ENCODE measurements at places on chromosomes 6 and 20.

- peak; percentile 77 for DNase-seq
Measured at GRCh38 chr6:28606424-28607391, 81.0 kb downstream of the GPX5 start.

DNA sequence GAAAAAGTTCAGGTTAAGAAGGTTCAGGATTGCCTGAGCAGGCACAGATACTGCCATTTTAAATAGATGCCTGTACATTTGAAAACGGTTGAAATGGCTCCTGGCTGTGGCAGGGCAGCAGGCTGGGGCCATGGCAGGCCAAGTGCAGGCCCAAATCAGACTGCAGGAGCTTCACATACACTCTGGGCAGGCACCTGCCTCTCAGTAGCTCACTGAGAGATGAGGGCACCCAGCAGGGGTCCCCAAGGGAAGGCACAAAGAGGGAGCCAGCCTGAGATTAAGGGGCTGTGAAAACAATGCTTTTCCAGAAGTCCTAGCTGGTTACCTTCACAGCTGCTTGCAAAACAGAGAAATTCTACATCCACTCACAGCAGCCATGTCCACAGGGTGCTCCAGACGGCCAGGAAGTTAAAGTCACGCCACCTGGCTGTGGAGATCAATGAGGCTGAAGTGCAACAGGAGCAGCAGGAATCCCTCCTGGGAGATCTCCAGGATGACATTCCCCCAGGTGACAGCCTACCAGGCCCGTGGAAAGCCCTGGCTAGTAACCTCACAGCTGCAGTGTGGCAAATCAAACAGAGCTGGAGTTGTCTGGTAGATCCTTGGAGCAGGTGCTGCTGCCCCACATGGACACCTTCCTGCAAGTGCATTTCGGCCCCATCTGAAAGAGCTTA lies 6.2 kb upstream of the RAET1E start:
- DNase-seq, result no peak

DNA sequence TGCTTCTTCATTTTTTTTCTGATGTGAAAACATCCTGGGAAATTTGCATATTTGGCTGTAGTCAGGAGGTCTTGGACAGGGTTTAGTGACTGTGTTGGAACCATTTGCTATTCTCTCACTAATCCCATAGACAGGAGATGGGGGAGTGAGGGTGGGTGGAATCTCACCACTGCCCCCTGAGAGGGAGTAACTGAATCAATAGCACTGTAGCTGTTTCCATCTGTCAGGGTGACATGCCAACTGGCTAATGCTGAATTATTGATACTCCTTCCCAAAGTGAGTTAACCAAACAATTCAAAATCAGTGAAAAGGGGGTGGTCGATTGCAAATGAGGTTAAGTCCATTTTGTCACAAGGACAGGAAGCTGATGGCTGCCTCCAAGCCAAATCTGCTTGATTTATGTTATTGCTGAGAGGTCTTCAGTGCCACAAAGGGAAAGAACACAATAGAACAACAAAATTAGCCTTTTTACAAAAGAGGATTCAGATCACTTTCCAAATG lies 55.1 kb upstream of the B3GAT2 start:
- no peak for DNase-seq

- DNase-seq, result no peak
Measured at GRCh38 chr20:57275334-57275733, 8.9 kb upstream of the BMP7 start.

GRCh38 chr20:55140631-55141030 lies 665.2 kb downstream of the DOK5 start:
- no peak for DNase-seq

GRCh38 chr6:157706883-157707282 lies 116.2 kb upstream of the SNX9 start:
- no peak for DNase-seq

DNA sequence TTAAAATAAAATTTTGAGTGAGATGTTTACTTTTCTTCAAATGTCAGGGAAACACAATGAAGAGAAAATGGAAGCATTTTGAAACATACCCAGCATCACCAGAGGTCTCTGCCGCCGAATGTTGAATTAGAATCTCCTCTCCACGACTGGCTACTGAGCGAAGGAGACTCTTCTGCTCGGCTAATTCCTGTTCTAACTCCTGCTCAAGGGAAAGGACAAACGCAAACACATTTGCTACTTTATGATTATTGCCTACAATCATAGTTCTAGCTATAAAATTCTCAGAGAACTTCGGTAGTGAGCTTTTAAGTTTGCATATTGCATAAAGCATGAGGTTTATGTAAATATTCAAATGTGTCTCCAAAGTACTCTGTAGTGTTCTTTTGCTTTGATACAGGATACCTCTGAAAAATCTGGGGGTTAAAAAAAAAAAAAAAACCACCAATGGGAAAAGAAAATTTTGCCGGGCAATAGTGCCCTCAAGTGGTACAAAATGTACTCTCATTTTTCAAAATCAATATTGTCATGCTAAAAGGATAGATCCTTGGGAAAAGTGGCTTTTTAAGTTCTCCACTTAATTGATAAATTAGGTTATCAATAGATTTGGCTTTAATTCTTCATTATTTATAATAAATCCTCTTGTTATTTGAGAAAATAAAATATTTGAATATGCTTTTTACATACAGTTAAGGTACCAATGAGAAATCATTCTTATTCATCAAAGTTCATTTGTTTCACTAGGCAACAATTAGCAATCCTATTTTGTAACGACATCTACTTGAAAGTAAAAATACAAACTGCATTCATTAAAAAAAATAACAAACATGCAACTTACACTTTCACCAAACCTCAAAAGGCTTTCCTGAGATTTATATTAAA lies 369.0 kb downstream of the SYNE1 start:
- DNase-seq, result no peak

- no peak for DNase-seq
Measured at GRCh38 chr6:18414116-18414515, 27.0 kb downstream of the RNF144B start.

- no peak for DNase-seq
Measured at GRCh38 chr20:36098364-36098763, 56.2 kb upstream of the EPB41L1 start.

DNA sequence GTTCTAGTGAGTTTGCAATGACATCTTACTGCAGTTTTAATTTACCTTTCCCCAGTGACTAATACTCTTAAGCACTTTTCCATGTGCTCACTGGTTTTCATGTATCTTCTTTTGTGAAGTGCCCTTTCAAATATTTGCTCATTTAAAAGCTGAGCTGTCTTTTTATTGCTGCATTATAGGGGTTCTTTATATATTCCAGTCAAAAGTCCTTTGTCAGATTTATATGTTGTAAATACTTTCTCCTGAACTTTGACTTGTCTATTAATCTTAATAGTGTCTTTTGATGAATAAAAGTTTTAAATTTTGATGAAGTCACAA lies 50.2 kb upstream of the ELOVL5 start:
- no peak for DNase-seq

GRCh38 chr6:13615792-13616120 lies 621 bp downstream of the NOL7 start:
- peak; percentile 31 for DNase-seq

DNA sequence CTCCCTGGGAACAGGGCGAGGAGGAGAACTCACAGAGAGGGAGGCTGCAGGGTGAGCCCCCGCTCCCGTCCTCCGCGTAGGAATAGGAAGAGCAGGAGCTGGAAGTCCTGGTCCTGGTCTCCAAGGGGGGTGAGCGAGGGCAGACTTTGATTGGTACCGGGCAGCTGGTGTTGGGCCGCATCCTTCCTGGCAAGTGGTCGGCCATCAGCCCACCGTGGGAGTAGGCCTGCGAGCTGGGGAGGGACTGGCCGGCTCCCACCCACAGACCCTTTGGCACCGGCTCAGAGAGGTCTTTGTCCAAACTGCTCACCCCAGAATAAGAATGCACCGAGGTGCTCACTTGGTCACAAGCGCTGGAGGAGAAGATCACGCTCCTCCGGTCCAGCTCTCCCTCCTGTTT lies 56.2 kb downstream of the GJA10 start:
- no peak for DNase-seq

GRCh38 chr6:106308985-106309384 lies 16.6 kb downstream of the ATG5 start:
- DNase-seq, result no peak

- no peak for DNase-seq
Measured at GRCh38 chr6:138774370-138774769, 801 bp downstream of the CCDC28A start.

DNA sequence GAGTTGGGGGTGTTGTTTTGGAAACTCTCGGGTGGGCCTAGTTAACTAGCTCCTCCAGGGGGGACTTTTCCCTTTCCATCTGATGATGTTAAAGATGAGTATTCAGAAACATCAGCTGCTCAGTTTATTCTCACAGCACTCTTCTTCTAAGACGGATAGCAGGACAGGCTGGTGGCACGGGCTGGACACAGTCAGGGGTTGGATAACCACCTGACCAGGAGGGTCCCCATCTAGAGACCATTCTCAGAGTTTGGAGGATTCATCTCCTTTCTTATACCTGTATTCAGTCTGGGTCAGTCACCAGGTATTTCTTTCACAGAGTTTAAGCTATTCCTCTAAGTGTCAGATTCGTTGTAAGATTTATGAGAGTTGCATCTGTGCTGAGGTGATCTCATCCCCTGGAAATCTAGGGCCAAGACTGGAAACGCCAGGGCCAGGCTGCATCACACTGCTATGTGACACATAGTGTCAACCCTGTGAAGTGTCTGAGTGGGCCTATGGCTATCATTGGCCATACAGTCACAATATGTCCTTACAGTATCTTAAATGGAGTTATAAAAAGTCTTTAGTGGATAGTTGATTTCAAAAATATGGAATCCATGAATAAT lies 111.7 kb downstream of the FAM50B start:
- no peak for DNase-seq

DNA sequence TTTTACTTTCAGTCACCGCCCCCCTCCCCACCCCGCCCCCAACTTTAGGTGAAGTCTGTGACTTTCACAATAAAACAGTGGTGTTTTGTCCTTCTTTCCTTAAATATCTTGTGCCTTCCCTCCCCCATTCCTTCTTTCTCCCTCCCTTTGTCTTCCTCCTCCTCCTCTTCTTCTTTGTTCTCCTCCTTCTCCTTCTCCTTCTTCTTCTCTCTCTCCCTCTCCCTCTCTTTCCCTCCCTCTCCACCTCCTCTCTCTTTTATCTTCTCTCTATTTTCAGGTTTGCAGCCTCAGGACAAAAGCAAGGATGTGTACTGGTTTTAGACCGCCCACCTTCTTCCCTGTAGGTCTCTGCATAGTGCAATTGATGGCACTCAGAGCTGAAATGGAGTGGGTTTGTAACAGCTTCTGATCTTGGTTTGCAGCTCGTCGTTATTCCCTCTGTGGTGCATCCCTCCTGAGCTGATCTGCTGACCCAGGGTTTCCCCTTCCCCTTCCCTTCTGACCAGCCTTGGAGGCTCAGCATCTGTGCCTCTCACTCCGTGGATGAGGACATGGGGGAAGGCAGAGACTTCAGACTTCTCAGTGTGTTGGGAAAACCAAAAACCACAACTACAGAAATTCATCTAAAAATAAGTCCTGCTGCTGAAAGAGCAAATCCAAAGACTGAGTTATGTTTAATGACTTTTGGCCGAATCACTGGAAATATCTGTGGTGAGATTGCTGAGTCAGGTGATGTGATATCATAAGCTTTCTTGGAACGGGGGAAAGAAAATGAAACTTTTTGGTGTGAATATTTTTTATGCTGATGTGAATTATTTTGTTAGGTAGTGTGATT lies 6.9 kb downstream of the VGLL2 start:
- no peak for DNase-seq

DNA sequence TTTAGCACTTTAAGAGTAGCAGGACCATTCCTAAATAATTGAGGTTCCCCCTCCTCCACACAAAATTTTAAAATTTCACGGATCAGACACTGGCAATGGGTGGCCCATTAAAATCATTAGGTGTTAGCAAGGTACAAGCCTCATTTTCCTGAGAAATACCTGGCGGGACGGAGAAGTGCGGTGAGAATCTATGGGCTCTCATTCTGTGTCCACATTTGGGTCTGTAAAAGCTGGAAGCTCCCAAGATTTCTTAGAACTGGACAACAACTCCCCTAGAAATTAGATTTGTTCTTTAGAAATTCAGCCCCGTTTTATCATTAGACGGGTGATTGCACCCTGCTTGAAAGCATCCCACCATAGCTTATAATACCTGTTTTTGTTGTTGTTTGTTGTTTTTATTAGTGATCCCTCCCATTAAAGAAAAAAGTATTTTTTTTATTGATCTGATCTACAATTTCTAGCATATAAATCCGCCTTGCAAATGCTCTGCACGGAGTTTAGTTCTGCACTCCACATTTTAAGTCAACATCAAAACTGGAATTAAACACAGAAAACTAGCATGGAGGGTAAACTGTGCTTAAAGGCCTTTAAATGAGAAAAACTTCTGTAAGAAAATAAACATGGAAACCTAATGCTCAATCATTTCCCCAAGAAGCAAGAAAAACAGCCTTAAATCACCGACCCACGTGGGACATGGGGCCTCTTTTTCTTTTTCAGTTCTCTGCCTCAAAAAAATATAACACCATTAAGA lies 5.7 kb downstream of the SIM1 start:
- DNase-seq, result no peak

DNA sequence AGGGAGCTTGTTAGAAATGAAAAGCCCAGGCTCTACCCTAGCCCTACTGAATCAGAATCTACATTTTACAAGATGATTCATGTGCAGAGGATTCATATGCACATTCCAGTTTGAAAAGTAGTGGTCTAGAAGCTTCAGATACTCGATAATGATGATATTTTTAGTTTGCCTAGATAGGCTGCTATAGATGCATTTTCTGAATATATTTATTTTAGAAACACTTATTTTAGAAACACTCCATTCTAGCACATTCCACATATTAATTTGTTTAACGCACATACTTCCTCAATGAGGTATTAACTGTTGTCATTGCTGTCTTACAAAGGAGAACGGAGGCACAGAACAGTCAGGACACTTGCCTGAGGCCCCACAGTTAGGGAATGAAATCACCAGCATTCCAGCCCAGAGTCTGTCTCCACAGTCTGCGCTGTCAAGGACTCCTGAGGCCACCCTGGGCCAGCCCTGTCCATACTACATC lies 64.4 kb downstream of the SNAP25 start:
- peak; percentile 29 for DNase-seq

DNA sequence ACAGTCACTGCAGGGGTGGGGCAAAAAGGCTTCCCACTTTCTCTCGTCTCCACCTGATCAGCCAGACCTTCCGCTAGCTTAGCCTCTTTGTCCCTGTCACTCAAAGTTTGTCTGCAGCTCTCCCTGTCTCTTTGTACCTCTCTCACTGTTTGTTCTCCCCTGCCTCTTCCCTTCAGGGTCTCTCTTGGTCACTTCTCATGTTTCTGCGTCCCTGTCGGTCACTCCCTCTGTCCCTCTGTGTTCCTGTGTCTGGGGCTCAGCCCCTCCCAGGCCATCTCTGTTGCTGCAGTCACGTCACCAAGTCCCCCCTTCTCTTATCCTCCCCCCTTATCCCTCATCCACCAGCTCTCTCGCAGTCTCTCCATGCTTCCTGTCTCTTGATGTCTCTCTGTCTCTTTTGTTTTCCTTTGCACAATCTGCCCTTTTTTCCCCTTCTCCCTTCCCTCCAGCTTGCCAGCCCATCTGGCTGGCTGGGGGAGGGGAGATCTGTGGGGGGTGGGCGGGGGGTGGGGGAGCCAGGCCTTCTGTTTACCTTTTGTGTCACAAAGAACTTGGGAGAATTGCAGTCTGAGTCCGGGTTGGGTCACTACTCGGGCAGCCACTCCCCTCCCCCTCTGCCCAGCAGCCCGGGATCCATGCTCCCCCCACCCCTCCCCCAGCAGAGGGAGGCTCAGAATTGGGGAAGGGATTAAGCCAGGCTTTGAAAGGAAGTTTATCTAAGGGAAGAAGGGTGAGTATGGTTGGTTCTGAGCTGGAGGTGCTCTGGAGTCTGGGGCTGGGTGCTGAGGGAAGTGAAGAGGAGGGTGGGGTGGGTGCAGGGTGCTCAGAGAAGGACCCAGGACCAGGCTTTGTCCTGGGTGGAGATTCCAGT lies 32.3 kb downstream of the FOXP4 start:
- DNase-seq, result peak; percentile 26

Measured in HS-27A (cell line).